Left hindlimb (tissue), 1 donor: ENCODE measurements at places on chromosomes 2 and 18.

DNA sequence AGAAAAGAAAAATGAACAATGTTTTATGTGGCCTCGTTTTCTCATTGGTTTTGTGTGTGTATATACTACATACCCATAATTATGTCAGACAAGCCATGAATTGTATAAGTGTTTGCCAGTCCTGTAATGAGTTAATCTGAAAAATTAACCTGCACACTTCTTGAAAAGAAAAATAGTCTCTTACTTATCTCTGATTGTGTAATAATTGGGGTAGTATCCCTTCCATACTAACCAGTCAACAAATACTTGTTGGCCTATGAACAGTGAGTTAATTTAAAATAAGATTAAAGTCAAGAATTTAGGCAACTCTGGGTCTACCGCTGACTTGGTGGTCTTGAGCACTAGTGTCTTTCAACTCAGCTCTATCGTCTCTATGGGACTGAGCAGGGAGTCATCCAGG is 48.8 kb downstream of the ACVR1 start:
- DNase-seq, result no peak

- DNase-seq, result no peak
These were observed 34.7 kb upstream of the MCFD2 start for GRCh38 chr2:46950314-46950713.

GRCh38 chr18:50162486-50163304 is 32.3 kb downstream of the MYO5B start:
- DNase-seq, result no peak

GRCh38 chr2:158478237-158478636 is 21.5 kb downstream of the PKP4 start:
- no peak for DNase-seq

GRCh38 chr2:12116228-12116750 is 369.9 kb downstream of the LPIN1 start:
- no peak for DNase-seq

- DNase-seq, result no peak
These were observed 50.7 kb upstream of the B3GNT7 start for GRCh38 chr2:231344851-231345250.

DNA sequence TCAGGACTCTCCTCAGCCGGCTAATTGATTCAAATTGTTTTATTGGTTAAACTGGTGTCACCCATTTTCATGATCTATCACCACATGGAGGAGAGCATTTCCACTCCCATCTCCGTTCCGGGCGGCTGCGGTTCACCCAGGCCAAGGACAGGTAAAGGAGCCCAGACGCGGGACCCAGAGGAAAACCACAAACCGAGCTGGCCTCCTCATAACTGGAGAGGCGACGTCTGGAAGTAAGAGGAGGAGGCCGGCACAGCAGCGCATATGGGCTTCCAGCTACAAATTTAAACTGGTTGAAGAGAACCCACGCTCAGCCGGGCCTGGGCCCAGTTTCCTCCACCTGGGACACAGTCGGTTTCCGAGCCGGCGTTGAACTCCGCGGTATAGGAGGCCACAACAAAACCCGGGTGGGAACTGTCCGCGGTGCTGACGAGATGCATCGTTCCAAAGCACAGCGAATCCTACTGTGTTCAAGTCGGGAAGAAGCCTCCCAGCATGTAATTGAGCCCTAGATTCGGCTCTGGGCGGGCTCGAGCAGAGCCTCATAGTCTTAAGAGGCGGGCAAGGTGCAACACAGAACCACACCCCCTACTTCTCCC is 3.0 kb upstream of the SKOR2 start:
- DNase-seq, result peak; percentile 73

DNA sequence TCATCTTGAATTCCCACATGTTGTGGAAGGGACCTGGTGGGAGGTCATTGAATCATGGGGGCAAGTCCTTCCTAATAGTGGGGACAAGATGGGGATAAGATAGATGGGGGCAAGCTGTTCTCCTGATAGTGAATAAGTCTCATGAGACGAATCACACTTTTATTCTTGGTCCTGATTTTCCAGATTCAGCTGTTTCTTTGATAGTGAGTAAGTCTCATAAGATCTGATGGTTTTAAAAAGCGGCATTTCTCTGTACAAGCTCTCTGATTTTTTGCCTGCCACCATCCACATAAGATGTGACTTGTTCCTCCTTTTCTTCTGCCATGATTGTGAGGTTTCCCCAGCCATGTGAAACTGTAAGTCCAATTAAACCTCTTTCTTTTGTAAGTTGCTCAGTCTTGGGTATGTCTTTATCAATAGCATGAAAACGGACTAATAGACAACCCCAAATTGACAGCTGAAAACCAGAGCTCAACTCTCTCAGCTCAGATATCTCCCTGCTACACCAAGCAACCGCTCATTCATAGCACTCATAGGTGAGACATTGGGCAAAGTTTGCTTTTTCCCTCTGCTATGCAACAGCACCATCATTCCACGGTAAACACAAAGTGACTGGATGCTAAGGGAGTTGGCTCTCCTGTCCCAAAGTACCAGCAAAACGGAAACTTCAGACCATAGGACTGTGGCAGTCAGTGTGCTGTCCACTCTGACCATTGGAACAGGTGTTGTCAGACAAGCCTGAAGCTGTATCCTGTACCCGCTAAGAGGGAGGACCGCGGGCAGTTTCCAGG is 44.9 kb upstream of the TBC1D8 start:
- DNase-seq, result no peak

- DNase-seq, result no peak
These were observed 88.0 kb downstream of the COMMD1 start for GRCh38 chr2:61993422-61994024.

DNA sequence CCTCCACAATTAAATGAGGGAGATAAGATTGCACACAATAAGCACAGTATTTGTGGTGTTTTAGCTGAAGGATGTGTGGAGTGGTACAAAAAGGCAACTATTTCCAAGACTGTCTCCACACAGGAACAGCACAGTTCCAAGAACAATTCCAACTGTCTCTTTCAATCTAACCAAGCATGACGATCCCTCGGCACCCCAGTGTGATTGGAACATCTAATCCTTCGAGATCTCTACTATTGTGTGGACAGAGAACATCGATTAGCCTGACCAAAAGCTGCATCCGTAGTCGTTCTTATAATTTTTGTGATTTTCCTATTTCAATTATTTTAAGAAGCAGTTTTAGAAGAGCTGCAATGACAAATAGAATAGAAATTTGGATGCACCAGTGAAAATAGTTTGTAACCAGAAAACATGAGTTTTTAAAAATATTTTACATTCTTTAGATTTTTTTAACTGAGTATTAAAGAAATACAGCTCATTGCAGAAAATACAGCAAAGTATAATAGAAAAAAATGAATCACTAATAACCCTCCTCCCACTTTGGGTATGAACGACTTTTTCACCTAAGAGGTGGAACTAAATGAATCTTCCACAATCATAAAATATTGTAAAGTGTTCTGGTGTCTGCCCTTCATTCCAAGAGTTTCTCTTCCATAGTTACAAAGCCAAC is 76.4 kb upstream of the CABLES1 start:
- DNase-seq, result no peak

DNA sequence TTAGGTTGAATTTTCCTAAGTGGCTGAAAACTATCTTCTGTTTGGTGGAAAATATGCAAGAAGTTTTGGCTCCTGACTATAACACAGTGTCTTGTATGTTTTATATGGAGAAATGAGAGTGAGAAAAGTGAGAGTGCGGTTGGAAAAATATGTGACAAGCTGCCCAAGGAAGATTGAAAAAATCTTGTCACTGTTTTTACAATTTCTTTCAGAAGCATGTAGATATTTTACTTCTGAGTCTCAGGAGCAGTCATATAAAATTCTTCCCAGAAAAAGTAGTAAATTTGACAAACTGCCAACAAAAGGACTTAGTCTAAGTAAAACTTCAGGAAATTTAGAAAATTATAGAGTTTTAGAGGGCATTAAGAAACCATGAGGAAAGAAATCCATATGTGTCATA is 19.4 kb upstream of the RMND5A start:
- DNase-seq, result no peak

DNA sequence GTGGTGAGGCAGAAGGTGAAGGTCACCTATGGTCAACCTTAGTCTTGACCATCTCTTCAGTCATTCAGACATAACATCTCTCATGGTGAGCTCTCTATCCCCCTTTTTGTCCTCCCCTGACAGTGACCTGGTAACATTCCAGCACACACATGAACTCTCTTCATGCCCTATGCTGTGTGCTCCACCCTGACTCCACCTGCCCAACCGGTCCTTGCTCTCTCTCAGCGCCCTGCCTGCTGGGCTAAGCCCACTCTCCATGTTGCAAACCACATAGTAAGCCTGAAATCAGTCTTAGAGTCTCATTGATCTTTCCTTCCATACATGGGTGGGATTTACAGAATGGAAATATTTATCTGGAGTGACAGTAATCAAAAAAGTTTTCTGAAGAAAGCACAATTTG is 52.8 kb downstream of the MARCO start:
- DNase-seq, result no peak

- DNase-seq, result no peak
These were observed 64.1 kb upstream of the CNGA3 start for GRCh38 chr2:98282109-98282508.
